ENCODE measurements at places on chromosomes 4 and X. TPM values are rescaled to one million over a fixed set of nuclear protein-coding genes. Genes with fewer than 3 reads are reported as not detected.

The PSAPL1 gene
- under 0.01 TPM for total RNA-seq

The GYG2 gene
- total RNA-seq, result 6.1 TPM

The SPACA5 gene
- total RNA-seq, result 0.25 TPM

The INPP4B gene
- 4.7 TPM for total RNA-seq

The SLC10A6 gene
- 0.49 TPM for total RNA-seq

The FRG1 gene
- total RNA-seq, result 22.4 TPM

The BEND2 gene
- total RNA-seq, result under 0.01 TPM

The BANK1 gene
- total RNA-seq, result under 0.01 TPM

The RAB39B gene
- 24.6 TPM for total RNA-seq

The STPG2 gene
- total RNA-seq, result 3.7 TPM

The RASSF6 gene
- under 0.01 TPM for total RNA-seq

The NR3C2 gene
- total RNA-seq, result 5.2 TPM

The SMPX gene
- total RNA-seq, result not detected

The TMEM35A gene
- 74.0 TPM for total RNA-seq

The RHOXF2 gene
- total RNA-seq, result not detected

The MAGEA4 gene
- not detected for total RNA-seq

The CT45A2 gene
- total RNA-seq, result not detected

The SPANXB1 gene
- total RNA-seq, result not detected

The ZNF718 gene
- total RNA-seq, result 36.4 TPM

The ARL9 gene
- 2.0 TPM for total RNA-seq

The RBMXL3 gene
- total RNA-seq, result not detected

The GPM6B gene
- total RNA-seq, result 323 TPM

The LANCL3 gene
- total RNA-seq, result 1.5 TPM

The LETM1 gene
- 57.3 TPM for total RNA-seq

The GPR101 gene
- total RNA-seq, result not detected

The NIPAL1 gene
- 2.0 TPM for total RNA-seq

The ARR3 gene
- total RNA-seq, result not detected

The SHISA3 gene
- total RNA-seq, result not detected

The PCDH18 gene
- total RNA-seq, result 17.9 TPM

The ARMCX6 gene
- 25.8 TPM for total RNA-seq

The SMR3B gene
- not detected for total RNA-seq

The ZNF732 gene
- total RNA-seq, result 0.49 TPM

The ITGB1BP2 gene
- 1.7 TPM for total RNA-seq

The PGK1 gene
- total RNA-seq, result 84.3 TPM

The NPFFR2 gene
- total RNA-seq, result not detected

The RAP2C gene
- 12.8 TPM for total RNA-seq

The CXCL3 gene
- total RNA-seq, result not detected

The USP51 gene
- 3.7 TPM for total RNA-seq

The ADH6 gene
- total RNA-seq, result not detected

The FAM47A gene
- total RNA-seq, result not detected

The SPOCK3 gene
- total RNA-seq, result 10.8 TPM

The C1QTNF7 gene
- 0.25 TPM for total RNA-seq

The GAB3 gene
- 0.74 TPM for total RNA-seq

The RNF128 gene
- total RNA-seq, result 0.98 TPM

The MAGEA2B gene
- not detected for total RNA-seq

The ABCG2 gene
- total RNA-seq, result 15.5 TPM

The TNMD gene
- not detected for total RNA-seq

The EDA2R gene
- 0.49 TPM for total RNA-seq

The LUZP4 gene
- not detected for total RNA-seq

The PCDH19 gene
- total RNA-seq, result 40.8 TPM

The GAGE12C gene
- not detected for total RNA-seq

The HELT gene
- not detected for total RNA-seq

The ATP6AP2 gene
- total RNA-seq, result 101 TPM

The SSX2 gene
- total RNA-seq, result not detected

The PNMA6F gene
- total RNA-seq, result 0.49 TPM

The RUFY3 gene
- 387 TPM for total RNA-seq

The IGSF1 gene
- 1.2 TPM for total RNA-seq
